Epithelial cell of proximal tubule (primary cell): ENCODE measurements at places on chromosomes 7 and 10. TPM values are rescaled to one million over a fixed set of nuclear protein-coding genes. Genes with fewer than 3 reads are reported as not detected.

The LRRC4 gene
- total RNA-seq, result 1.1 and 1.3 TPM in 2 replicates

The ZC3HAV1L gene
- total RNA-seq, result 15.8 and 39.3 TPM in 2 replicates

The PSAP gene
- total RNA-seq, result 444 and 614 TPM in 2 replicates

The ETV1 gene
- total RNA-seq, result 5.1 and 5.8 TPM in 2 replicates

The EN2 gene
- not detected in 2 replicates for total RNA-seq

The RNF133 gene
- total RNA-seq, result not detected in 2 replicates

The GBX1 gene
- total RNA-seq, result not detected in 2 replicates
